GM12891 (cell line): ENCODE measurements at places on chromosomes 5 and 9.

DNA sequence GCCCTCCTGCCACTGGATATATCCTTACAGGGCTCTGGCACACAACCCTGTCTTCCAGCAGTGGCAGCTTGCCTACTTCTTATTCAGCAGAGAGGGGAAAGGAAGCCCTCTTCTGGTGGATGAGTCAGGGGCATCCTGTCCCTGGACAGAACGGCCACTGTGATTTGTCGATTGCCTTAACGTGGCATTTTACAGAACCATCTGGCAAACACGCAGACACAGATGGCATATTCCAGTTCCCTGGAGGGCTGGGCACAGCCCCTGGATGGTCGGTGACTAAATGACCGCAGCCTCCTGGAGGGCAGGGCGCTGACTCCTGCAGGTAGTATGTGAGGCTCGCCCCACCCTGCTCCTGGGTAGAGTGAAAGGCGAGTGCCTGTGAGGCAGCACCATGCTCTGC is 62.1 kb downstream of the DCP2 start:
- DNase-seq: no peak

GRCh38 chr5:79663212-79663611 is 26.4 kb upstream of the CMYA5 start:
- DNase-seq: no peak

- DNase-seq: no peak
Measured at GRCh38 chr5:10663489-10664179, 97.4 kb downstream of the DAP start.

- no peak for DNase-seq
Measured at GRCh38 chr9:68966496-68966944, 47.4 kb downstream of the PRKACG start.

DNA sequence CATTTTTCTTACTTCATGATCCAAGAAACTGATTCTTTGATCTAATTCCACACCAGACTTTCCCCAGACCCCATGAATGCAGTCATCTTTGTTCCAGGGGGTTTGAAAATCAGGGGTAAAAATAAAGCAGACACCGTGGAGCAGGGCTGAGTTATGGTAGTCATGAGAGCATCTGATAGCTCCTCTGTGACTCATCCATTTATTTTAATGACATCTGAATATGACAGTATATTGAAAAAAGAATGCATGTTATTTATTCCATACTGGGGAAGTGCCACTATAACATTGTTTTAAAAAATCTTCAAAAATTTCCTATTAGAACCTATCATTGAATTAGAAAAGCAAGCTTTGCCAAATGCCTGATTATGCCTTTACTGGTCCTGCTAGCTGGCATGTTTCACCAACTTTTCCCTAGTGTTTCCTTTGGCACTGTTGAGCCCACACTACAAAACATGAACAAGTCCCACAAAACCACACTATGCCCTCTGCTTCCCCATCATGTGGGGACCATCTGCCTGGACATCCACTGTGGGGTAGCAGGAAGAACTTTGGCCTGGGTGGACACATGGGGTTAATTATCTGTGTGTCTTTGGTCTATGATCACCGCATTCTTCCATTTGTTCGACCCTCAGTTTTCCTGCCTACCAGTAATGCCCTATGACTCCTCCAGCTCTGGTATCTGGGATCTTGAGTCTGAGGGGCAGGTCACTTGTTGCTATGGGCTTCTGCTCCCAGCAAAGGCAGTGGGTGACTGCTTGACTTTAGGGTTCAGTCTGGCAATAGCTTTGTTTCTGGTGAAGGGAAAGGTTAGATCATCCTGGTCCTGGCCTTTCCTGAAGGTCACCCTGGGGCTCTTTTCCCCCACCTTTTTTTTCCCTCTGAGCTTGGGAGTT is 82.7 kb upstream of the PANK3 start:
- no peak for DNase-seq

DNA sequence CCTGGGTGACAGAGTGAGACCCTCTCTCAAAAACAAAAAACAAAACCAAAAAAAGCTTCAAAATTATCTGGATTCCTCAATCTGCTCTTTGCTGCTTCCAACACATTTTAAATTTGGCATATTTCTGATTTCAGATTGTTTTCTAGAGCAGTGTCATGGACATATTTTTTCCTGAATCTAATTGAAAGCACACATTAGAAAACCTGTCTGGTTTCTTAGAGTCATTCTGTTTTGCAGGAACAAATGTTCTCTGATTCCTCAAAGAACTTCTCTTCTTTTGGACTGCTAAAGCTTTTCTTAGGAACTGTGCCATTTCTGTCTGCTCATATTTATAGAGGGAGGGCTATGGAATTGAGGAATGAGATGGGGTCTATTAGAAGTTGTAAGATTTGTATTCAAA is 81.6 kb downstream of the RAI14 start:
- no peak for DNase-seq

GRCh38 chr9:37369671-37370070 is 52.8 kb upstream of the GRHPR start:
- no peak for DNase-seq

DNA sequence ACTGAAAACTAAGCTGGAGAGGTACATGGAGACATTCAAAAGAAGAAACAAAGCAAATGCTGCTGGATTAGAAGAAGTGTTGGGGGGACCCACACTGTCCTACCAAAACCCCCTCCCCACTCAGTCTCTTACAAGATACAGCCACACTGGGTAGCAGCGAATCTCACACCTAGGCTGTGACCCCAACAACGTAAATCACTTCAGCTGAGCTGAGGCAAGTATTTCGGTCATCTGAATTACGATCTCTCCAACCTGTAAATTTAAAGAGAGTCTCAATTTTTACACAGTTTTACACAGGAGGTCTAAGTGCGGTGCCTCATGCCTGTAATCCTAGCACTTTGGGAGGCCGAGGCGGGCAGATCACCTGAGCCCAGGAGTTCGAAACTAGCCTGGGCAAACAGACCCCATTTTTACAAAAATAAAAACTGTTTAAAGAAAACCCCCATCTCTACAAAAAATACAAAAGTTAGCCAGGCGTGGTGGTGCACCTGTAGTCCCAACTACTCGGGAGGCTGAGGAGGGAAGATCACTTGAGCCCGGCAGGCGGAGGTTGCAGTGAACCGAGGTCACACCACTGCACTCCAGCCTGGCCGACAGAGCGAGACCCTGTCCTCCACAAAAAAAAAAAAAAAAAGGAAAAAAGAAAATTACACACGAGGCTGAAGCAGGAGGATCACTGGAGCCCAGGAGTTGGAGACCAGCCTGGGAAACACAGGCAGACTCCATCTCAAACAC is 3.4 kb downstream of the CAMSAP1 start:
- DNase-seq: no peak

DNA sequence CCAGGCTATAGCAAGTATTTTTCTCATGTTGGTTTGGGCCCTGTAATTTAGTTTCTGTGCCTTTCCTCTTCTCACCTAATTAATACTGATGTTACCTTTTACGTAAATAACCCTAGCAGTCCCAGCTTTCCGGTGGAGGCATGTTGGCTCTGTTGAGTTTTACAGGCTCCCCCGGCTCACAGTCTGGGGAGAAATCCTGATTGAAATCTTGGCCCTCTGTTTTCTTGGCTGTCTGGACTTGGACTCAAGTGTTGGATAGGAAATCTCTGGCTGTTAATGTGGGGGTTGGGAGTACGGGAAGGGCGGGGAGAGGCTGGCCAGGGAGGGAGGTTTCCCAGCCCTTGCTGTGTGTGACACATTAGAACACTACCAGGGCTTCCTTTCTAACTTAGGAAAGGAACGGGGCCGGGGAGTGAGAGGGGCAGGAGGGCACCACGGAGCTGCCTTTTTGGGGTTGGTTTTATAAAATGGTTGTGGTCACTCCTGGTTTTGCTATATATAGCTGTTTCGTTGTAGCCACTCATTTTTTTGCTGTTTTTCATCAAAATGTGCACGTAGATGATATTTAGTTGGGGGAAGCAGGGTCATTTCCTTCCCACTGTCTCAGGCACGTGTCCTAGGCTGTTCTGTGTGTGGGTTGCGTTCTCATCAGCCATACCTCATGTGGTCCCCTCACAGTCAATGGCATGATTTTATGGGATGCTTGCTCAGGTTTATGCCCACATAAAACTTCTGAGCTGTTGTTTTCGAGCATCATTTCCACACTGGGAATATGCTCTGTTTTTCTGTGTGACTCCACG is 11.0 kb downstream of the TRIO start:
- no peak for DNase-seq

GRCh38 chr9:101707721-101708120 is 30.7 kb downstream of the GRIN3A start:
- no peak for DNase-seq

DNA sequence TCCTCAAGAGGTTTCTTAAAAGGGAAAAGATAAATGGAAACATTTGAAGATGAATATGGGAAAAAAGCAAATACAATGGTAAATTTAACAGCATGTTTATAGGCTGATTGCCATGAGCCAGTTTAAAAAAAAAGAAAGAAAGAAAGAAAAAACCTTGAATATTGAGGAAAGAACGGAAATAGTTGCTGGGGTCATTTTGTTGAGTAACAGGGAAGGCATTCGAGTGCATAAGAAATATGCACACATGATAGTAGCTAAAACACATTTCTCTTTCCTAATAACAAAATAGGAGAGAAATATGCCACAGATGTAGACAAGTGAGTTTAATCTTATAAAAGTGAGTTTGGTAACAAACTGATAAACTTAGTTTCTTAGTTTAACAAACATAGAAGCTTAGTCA is 864.6 kb upstream of the ACO1 start:
- no peak for DNase-seq

- DNase-seq: no peak
Measured at GRCh38 chr9:9002826-9003583, 1203.4 kb upstream of the DMAC1 start.

DNA sequence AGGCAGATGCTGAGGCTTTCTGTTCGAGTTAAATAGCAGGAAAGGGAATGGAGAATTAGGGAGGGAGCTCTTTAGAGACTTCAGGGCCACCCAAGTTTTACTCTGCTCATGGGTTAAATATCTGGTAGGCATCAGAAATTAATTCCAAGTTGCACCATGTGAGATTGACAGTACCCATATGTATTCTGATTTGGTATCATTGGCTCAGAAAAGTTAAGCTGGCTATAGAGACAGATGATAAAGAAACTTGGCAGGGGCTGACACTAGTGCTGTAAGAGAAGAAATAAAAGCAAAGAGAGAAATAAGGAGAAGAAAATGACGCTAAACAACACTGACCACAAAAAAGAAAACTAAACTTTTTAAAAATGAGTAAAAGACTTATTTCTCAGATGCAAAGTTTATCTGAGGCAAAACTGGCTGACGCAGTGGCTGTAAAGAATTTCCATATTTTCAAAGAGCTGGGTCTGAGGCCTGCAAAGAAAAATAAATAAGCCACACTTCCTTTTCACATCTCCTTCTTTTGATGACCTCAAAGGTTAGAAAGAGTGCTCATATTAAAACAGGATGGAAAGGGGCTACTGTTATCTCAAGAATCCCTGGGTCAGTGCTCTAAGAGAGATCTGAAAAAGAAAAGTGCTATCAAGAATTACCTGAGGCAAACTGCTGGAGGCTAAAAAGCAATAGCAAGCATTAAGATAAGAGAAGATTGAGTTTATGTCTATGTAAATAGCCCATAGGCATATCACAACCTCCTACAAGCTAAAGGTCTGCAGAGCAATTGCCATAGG is 399.0 kb upstream of the MEF2C start:
- DNase-seq: no peak

- no peak for DNase-seq
Measured at GRCh38 chr9:121694600-121694999, 43.2 kb downstream of the DAB2IP start.

GRCh38 chr5:76457674-76458485 is 54.8 kb downstream of the IQGAP2 start:
- DNase-seq: no peak

DNA sequence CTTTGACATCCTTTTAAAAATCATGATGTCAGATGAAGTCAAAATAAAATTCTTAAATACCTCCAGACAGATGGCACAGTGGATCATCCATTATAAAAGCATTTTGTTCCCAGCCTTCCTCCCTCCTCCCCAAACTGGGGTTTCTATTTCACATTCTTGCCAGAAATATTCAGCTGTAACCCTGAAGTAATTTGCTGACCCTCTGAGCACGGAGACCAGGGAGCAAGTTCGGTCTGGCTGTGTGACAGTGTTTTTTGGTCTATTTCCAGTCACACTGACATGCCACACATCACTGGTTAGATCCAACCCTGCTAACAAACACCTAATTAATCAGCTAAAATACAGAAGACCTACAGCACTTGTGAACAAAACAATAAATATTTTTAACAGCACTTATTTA is 126.2 kb upstream of the DMRT1 start:
- DNase-seq: no peak

GRCh38 chr9:127519301-127520166 is 68.2 kb downstream of the LRSAM1 start:
- DNase-seq: no peak

DNA sequence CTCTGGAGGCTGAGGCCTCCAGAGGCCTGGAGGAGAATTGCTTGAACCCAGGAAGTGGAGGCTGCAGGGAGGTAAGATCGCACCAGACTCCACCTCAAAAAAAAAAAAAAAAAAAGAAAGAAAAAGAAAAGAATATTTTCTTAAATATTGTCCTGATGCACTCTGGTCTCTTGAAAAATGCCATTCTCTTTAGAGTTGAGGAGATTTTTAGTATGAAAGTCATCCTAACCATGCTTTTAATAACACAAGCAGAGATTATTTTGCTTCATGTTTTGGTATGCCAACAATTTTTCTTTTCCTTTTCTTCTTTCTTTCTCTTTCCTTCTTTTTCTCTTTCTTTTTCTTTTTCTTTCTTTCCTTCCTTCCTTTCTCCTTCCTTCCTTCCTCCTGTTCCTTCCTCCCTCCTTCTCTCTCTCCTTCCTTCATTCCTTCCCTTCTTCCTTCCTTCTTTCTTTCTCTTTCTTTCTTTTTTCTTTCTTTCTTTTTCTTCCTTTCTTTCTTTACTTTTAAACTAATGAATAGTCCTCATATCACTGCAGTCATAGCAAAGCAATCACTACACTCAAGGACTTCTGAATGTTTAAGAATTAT is 116.9 kb upstream of the CCNH start:
- DNase-seq: no peak

DNA sequence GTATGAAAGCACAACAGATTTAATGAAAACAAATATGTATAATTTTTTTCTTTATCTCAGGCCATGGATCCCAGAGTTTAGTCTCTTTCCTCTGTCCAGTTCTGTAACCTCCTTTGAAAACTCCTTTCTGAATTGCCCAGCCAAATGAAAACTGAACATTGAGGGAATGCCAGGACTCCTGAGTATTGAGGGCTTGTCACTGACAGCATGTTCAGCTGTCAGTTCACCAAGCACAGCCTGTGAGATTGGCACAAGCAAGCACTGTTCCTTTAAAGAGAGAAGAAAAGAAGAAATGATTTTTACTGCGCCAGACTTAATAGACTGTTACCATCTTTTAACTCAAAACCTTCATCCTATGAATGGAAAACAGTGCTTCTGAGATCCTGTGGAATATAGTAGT is 27.3 kb downstream of the TTC1 start:
- DNase-seq: no peak

- no peak for DNase-seq
Measured at GRCh38 chr5:140145256-140145655, 19.5 kb downstream of the IGIP start.

GRCh38 chr9:72615931-72616330 is 94.5 kb downstream of the TMC1 start:
- no peak for DNase-seq
